Naive B cell (primary cell): ENCODE measurements at places on chromosomes 2 and 18.

DNA sequence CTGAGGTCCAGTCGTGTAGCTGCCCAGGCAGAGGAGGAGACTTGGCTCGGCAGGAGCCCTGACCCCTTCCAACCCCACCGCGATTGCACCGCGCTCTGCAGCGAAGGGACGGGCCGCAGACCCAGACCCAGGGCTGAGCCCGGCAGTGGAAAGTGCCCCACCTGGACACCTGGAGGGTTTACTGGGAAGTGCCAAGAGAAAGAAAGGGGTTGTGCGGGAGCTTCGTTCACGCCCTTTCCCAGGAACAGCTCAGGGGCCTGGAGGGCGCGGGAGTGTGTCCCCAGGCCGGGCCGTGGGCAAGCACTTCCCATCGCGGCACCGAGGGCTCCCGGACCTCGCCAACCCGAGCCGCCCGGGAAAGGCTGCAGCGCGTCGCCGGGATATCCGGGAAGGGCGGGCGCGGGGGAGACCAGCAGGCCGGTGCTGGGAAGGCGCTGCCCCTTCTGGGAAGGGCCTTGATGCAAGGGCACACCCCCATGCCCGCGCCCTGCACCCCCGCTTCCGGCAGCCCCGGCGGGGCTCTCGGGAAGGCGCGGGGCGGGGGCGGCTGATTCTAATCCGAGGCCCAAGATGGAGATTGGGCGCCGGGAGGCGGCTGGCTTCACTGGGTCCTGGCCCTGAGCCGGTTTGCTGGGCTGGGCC lies 36.1 kb upstream of the MRPL33 start:
- peak; percentile 12 for DNase-seq

DNA sequence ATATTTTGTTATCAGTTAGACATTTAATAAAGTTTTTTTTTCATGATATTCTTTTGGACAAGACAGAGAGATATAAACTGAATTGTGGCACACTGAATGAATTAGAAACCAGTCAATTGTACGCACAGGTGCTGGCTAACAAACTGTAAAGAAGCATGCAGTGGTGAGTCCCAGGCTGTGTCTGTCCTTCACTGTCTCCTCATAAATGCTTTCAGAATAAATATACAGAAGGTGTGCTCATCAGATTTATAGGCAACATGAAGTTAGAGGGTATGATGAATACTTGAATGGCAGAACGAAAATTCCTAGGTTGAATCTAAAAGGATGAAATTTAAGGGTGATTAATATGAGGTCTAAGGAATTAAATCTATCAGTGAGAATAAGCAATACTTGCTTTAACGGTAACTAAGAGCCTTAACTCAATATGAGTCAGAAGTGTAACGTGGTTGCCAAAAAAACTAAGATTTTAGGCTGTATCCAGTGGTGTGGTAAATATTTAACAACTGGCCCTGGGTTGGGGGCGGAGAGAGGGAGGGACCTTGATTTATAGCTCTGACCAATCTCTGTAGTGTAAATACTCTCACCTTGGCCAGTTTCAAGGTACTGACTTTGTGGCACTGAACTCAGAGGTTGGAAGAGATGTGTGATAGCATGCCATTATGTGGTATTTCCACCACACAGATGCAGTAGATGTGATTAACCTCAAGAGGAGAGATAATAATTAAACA lies 41.9 kb upstream of the AAK1 start:
- no peak for DNase-seq

DNA sequence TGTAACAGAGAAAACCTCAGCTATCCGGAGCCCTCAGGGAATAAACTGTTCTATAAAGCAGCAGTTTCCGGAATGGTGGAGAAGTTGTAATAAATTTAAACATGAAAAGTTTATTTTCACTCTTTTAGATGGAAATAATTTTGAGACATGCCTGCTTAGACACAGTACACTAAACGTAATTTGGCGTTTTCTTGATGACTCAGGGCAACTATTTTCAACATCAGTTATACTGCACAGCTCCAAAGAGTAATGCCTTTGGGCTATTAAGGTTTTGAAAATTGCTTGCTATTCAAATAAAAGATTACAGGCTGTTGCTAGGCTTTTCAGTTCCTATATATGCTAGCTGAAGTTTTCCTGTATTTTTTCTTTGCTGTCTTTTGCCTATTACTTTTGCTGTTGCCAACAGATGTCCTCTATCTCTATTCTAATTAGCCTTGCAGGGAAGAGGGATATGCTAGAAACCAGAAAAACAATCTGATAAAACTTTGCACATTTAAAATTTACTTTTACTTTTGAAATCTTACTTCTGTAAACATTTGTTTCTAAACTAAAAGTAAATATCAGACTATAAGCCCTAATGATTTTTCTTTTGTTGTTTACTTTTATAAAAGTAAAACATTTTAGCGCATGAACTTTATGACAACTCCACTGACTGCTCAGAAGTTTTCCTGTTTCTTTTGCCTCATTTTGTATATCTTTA lies 113.4 kb upstream of the WDSUB1 start:
- no peak for DNase-seq

DNA sequence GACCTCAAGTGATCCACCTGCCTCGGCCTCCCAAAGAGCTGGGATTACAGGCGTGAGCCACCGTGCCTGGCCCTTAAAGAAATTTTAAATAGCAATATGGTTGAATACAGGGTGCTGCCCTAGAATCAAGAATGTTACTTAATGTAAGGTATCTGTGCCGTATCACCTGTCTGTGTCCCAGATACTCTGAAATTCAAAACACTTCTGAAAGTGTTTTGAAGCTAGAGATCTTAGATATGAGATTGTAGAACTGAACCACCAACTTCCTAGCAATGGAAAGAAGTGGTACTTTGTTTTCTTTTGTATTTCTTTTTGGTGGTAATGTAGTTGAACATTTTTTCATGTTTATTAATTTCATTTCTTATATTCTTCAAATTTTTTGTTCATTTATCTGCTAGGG lies 13.0 kb downstream of the PTPN4 start:
- DNase-seq, result no peak

DNA sequence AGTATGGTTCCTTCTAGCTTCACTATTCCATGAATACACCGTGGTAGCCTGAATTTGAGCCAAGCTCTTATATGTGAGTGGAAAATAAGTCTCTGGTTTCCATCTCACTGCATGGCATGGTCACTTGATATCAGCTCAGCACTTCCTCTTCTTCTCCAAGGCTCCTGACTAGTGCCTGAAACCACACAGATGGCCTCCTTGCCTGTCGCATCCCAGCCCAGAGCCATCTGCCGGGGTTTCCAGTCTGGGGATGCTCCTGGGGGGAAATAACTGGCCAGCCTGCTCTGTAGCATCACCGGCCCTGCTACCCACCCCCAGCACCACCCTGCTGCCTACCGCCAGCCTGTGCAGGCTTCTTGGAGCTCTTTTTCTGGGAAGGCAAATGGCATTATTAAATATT lies 7.7 kb upstream of the MARCHF4 start:
- DNase-seq, result no peak

GRCh38 chr2:134550566-134551164 lies 168.1 kb downstream of the TMEM163 start:
- no peak for DNase-seq

- peak; percentile 32 for DNase-seq
Measured at GRCh38 chr2:99489063-99489760, 605 bp downstream of the REV1 start.

DNA sequence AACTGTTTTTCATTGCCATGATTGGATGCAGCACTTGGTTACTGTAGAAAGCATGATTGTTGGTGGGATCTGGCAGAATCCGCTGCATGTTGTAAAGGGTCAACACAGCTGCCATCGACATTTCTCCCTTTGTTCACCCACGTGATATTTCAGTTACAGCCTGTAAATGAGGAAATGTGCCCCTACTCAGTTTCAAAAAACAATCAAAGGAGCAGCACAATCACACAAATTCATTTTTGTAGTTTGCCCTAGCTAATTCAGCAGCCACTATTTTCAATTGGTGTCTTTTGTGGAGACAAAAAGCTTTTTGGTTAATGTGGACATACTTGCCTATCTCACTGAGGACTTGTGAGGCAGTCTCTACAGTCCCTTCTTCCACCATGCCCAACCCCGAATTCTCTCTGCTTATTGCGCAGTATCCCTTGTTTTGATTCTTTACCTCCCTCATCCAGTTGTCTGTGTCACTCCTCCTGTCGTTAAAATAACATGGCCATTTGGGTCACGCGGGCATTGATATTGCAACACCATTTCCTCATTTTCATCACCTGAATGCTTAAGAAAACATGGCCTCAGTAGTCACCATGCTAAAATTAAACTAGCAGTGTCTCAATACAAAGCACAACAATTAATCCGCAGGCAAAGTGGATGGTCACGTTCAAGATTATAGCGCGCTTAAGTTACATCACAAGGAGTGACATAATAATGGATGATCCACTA lies 6.4 kb upstream of the PROC start:
- DNase-seq, result no peak

DNA sequence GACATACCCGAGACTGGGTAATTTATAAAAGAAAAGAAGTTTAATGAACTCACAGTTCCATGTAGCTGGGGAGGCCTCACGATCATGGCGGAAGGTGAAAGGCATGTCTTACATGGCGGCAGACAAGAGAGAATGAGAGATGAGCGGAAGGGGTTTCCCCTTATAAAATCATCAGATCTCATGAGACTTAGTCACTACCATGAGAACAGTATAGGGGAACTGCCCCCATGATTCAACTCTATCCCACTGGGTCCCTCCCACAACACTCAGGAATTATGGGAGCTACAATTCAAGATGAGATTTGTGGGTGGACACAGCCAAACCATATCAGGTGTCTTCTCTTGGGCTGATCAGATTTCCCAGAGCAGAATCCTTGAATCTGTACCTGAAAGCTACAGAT lies 617.3 kb upstream of the ID2 start:
- no peak for DNase-seq

- DNase-seq, result no peak
Measured at GRCh38 chr2:23801396-23801795, 125.5 kb downstream of the ATAD2B start.

GRCh38 chr2:168639441-168639898 lies 163.0 kb upstream of the NOSTRIN start:
- no peak for DNase-seq

DNA sequence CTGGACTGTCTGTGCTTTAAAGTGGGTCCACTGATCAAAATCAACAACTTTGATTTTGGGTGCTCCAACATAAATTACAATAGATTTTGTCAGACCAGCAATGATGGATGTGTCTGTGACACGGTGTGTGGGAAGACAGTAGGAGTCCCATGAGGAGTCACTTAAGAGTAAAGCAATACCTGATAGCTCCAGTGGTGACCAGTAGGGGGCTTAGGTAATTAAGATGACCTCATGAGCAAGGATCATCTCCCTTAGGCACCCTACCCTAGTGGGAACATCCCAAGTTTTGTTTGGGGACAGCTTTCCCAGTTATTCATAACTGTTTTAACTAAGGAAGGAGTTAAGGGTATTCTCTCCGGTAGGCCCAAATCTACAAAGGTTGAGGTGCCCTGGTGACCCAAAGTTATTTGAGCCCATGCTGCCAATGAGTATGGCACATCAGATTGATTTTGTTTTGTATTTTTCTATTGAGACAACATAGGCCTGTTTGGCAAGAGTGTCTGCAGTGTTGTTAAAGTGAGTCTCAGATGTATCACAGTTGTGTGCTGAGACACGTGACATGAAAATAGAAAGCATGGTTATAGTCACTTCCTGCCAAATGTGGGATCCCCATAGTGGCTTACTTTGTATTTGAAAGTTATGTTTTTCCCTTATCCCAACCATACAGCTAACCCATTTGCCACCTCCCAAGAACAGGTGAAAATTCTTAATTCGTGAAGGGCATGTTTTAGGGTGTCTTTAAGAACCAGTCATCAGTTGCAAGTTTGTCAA lies 1337.6 kb upstream of the SLC39A10 start:
- DNase-seq, result no peak

DNA sequence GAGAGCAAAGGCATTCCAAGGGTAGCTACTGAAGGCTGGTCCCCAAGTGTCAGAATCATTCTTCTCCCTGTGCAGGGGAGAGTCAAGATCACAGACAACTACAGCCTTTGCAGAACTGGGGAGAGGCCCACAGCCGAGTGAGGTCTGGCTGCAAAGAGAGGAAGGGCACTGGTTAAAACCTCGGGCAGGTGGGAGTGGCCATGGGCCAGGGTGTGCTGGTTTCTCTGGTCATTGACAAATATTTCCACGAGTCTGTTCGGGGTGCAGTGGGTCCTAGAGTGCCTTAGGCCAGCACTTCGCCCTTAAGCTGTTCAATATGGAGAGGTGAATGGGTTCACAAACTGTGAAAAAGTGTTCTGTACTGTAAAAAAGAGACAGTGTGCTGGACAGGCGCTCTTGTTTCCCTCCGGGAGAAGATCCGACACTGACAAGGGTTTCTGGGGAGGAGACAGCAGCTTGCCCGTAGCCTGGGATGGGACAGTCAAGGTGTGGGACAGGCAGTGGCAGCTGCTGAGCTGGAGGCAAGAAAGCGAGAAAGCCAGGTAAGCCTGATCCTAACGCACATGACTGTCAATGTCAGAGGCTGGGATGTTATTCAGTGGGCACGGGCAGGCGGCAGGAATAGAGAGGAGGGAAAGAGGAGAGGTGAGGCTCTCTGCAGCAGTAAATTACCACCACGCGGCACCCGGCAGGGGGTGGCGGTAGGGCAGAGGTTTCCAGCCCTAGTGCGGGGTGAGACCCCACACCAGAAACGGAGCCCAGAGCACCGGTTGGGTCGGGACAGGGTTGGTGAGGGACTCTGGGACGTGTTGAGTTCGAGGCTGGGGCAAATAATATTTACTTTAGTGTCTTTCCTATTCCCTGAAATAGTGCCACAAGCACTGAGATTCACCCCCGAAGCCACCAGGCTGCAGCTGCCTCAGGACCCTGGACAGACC lies 2.0 kb downstream of the NPPC start:
- DNase-seq, result no peak

DNA sequence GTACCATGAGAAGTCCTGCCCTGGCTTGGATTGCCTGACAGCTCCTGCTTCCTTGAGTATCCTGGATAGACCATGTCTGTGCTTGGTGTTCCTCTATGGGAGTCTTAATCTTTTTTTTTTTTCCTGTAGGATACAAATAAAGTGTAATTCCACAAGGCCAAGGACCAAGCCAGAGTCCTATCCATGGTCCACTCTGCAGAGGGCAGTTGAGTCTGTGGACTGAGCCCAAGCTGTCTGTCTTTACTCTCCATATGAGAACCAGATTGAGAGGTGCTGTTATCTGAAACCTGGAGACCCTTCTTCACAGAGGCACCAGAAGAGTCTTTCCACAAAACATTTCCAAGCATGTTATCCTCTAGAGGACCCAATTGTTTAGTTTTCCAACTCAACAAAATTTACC lies 1.4 kb upstream of the KIF3C start:
- DNase-seq, result no peak

- peak; percentile 33 for DNase-seq
Measured at GRCh38 chr2:237858294-237859081, 935 bp upstream of the RAMP1 start.

DNA sequence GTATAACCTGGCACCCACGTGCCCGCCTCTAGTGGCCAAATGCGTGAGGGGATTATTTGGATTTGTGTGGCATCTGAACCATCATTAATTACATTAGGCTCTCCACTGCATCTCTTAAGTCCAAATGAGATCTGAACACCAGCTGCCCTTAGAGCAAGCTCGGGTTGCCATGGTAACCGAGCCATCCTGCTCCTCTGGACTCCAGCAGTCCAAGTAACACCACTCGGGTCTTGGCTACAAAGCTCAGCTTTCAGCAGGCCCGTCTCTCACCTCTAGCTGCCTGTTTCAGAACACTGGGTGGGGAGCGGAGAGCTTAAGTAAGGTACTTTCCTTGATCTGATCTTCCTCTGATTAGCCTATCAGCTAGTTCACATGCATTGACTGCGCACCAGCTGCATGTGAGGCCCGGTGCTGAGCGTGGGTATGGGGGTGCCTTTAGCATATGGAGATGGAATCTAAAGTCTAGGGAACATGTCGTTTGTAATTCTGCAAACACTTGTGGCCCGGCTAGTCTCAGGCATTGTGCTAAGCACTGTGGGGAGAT lies 14.1 kb upstream of the CYS1 start:
- DNase-seq, result no peak
